T47D (cell line): ENCODE measurements at places on chromosomes 2 and 18.

- DNase-seq, result no peak
These were observed 35.9 kb upstream of the NARS1 start for GRCh38 chr18:57657542-57657941.

DNA sequence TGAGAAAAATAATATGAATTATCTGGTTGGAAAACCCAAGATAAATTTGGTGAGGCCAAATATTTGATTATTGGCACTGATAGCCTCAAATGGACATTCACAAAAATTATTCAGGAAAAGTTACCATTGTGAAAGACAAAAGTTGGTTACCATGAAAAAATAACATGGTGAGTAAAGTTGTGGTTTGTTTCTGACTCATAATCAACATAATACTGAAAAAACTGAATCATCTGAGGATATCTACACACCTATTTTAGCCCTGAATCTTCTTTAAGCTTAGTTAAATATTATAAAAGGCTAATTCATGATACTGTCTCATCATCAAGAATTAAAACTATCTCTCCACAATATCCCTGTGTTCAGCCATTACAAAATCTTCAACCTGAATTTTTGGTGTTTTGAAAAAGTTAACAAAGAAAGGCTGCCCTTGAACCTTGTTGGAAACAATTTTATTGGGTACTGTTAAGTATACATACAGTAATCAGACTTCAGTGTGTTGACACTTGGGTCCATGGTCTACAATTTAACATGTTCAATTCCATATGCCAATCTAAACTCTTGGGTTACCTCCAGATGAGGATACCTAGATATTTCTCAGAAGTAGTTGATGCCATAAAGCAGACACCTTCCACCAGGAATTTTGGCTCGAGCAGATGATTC lies 607.5 kb upstream of the SLC39A10 start:
- DNase-seq, result no peak

DNA sequence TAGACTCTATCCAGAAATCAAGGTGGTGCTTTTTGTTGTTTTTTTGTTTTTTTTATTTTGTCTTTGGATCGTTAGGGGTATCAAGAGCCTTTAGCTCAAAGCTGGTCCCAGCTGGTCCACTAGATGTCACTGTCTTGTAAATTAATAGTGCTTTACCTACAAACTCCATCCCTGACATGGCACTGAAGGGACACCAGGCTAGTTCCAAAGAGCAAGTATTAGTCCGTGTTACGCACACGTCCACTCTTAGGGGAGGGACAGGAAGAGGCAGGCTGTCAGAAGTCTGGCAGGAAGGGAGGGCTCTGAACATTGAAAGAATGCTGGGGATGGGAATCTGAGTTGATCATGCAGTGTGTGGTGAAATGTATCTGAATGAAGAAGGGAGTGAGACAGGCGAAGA lies 85.9 kb upstream of the CCBE1 start:
- peak; percentile 65 for DNase-seq

DNA sequence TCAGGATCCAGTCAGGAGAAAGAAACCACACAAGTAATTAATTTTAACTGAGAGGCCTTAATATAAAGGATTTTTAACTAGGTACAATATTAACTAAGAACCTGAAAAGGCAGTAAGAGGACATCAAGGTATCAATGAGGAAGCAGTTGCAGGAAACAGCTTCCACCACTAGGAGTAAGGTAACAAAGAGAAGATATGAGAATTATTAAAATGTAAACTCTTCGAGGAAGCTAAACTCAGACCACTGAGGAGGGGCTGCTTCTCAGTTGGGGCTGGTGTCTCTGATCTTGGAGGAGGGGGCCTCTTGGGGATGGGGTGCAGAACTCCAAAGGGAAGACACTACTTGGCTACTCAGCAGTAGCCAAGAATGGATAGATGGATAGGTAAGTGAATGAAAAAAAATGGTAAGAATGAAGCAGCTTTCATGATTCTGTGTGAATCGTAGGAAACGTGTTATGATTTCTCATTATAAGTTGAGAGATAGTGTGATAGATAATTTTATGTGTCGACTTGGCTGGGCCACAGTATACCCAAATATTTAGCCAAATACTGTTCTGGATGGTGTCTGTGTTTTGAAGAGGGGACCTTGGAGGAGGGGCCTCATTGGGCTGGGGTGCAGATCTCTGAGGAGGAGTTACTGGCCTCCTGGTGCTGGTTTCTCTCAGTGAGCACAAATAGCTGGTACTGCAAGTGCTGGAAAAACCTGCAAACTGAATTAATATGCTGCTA lies 547.7 kb upstream of the LRRTM1 start:
- DNase-seq, result no peak

GRCh38 chr2:105912081-105912480 lies 167.4 kb downstream of the NCK2 start:
- DNase-seq, result no peak

DNA sequence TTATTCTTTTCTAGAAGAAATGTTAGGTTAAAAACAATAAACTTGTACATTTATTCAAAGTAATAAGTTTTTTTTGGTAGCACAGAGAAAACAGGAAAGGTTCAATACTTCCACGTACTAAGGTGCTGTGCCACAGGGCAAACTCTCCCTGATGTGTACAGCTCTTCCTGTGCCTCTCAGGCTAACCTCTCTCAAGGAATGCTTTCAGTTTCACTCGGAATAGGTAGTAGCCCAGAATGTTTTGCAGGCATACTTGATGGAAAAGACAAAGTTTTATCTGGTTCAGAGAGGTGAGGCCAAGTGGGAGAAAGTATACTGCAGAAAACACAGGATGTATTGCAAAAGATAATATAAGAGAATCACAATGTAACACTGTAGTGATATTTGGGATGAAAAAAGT lies 171.0 kb upstream of the ZFP36L2 start:
- peak; percentile 22 for DNase-seq

- no peak for DNase-seq
These were observed 23.4 kb upstream of the GMPPA start for GRCh38 chr2:219475278-219475677.

- DNase-seq, result no peak
These were observed 417.7 kb upstream of the SALL3 start for GRCh38 chr18:78561757-78562510.
